Stimulated activated CD8-positive, alpha-beta memory T cell treated with anti-CD3 and anti-CD28 coated beads, Interleukin-7, amount 100 ng/mL, for 48 hours (primary cell): ENCODE measurements at places on chromosomes 5 and 9.
A peak's percentile ranks its signal among the peaks of the same experiment; 100 is the strongest.

GRCh38 chr5:168153876-168154270 is 137.6 kb upstream of the WWC1 start:
- no peak for DNase-seq

GRCh38 chr9:15225564-15226126 is 81.4 kb downstream of the TTC39B start:
- no peak for DNase-seq

DNA sequence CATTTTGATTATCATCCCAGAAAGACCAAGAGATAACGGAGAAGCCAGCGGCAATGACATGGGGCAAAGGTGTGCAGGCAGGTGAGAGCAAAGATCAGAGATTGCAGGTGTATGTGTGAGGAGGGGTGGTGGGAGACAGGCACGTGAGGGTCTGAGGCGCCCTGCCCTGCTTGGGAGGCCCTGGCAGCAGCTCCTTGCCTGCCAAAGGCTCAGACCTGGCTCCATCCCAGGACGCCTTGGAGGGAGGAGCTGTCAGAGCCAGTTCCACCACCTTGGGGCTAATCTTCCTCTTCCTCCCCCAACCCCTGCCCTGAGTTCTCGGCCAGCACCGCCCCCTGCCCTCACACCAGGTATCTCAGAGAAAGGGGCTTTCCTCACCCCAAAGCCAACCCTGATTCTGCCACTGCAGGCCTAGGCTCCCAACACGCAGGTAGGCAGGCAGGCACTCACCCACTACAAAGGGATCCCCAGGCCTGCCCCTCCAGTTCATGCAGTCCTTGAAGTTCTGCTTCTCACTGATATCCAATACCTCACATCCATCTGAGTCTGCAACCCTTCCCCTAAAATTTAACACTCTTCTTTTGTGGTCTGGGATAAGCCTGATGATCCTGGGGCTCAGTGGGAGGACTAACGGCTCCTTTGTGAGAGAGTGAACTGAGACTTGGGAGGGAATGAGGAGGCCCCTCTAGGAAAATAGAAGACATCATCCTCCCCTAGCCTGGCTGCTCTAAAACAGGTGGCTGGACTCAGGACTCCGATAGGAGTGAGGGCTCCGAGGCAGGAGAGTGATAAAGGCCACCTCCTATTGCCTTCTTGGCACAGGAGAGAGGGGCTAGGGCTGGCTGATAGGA is 1.8 kb downstream of the AQP3 start:
- DNase-seq: no peak

- DNase-seq: no peak
These were observed 1005.7 kb downstream of the DTWD2 start for GRCh38 chr5:117982691-117983090.

DNA sequence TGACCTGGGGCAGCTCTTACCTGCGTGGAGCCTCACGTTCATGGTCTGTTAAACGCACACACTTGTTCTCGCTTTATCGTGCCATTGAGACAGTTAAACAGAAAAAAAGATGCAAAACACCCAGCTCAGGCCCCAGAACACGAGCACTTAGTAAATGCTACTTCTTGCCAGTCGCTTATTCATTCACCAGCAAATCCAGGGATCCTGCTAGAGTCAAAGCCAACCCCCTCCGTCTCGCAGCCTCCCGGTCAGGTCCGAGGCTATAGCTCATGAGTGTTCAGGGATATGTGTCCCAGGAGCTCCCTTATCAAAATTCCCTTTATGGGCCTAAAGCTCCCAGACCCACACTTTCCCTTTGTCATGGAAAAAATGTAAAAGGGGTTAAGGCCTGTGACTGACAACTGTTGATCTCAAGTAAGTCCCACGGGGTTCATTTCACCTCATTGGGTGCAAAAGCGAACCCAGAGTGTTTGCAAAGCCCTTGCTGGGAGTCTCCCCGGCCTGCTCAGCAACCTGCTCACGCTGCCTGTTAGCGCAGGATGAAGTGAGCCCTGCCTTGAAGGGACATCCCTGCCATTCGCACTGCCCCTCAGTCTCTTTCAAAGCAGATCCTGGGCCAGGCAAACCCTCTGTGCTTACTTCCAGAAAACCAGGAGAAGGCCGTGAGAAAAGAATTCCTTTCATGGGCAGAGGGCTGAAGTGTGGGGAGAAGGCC is 40.7 kb downstream of the HRH2 start:
- no peak for DNase-seq

GRCh38 chr5:102375272-102375671 is 79.2 kb upstream of the SLCO4C1 start:
- no peak for DNase-seq

DNA sequence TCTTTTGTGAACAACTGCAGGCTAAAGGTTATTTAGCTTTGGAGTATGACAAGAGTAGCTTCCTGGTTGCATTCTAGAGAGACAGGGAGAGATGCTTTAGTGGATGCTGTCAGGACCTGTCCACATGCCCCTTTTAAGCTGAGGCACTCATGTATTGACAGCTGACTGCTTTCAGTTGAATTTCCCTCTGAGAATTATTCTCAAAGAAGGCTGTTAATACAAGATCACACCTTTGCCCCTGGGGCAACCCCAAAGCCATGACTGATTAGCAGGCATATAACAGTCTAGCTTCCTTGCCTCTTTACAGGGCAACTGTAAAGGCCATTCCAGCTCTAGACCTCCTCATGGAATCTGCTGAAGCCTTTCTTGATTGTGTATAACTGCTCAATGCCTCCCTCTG is 117.6 kb upstream of the ATP10B start:
- no peak for DNase-seq

DNA sequence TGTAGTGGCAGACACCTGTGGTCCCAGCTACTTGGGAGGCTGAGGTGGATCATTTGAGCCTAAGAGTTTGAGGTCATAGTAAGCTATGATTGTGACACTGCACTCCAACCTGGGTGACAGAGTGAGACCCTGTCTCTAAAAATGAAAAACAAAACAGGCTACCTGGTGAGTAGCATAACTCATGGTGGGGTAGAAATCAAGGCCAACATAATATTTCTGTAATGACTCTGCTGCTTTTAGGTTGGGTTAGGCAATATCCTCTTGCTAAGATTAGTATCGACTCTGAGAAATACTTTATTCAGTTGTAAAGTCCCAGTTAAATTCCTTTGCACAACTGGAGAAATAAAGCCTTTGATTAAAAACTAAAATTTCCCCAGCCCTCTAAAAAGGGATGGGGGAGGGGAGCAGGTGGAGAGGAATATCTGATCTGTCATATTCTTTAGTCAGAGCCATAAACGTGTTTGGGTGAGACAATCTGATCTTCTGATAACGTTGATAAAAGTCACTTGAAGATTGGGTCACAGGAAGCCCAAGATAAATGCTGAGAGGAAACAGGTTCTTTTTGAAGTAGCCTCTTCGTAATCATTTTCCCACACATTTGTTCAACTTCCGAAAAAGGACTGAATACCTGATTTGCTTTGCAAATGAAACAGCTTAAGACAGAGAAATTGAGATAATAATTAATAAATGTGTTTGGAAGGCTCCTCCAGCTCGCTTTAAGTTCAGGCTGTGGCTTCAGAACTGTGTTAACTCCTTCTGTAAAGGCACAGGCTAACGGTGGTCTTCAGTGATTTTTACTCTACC is 14.9 kb downstream of the IL4 start:
- no peak for DNase-seq

- peak; percentile 40 for DNase-seq
These were observed 131.4 kb downstream of the CD180 start for GRCh38 chr5:67065237-67065636.

DNA sequence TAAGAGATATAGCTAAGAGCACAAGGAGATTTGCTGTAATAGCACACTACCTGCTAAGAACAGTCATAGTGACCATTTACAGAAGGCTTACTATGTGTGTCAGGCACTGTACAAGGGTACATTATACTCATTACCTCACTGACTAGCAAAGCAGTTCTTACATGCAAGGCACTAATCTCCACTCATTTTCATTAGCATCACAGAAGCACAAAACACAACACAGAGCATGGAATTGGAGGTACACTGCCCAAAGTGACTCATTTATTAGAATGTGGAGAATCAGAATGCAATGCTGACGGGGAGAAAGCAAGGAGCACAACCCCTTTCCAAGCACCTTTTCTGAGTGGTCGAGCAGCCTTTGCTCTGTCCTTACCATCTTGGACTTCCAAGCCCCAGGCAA is 169.7 kb downstream of the ENTREP1 start:
- DNase-seq: no peak
